AG08396 (cell line): ENCODE measurements at places on chromosomes 5 and 9.

DNA sequence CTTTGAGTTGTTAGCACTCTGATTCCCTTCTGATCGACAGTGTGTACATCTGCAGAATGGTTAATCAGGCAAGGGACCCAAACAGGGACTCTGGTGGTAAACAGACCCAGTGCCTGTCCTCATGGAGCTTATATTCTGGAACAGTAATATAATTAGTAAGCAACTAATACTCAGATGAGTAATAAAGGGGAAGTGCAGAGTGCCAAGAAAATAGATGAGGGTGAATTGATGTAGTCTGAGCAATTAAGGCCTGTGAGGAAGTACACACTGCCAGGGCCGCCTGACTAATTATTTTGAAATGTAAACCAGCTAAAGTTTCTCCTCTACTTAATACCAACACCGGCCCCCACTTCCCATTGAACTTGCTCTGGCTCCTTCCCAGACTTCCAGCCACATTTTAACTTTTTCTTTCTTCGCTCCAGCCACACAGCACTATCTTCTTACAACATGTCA, 4.2 kb downstream of the DHX29 start:
- peak; percentile 83 for DNase-seq

DNA sequence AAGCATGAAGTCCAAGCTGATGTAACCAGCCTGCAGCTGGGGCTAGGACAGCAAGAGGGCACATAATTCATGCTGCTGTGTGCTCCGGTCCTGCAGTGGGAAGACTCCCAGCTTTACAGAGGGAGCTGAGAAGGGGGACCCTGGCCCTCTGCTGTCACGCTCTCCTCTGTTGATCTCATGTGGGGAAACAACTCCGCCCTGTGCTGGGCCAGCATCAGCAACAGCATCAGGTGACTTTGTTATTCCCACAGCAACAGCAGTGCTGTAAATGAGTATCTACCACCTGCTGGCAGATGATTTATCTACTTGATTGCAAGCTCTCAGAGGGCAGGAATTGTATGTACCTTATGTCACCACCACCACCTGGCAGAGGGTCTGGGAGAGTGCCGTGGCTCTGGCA, 176.2 kb downstream of the COL23A1 start:
- DNase-seq: no peak

DNA sequence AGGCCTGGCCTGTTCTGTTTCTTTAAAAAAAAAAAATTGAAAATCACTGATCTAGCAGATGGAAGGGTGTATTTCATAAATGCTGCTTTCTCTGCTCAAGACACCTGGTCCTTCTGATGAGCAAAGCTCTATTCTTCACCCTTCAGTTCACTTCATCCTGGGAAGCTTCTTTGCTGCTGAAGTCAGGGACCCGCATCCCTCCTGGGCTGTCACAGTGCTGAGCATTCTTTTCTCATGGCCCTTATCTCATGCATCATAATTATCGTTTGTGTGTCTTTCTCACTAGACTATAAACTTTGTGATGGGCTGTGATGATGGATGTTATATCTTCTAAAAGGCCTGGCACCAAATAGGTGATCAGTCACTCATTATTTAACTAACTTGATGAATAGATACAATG, 461.0 kb downstream of the GADD45G start:
- DNase-seq: no peak

DNA sequence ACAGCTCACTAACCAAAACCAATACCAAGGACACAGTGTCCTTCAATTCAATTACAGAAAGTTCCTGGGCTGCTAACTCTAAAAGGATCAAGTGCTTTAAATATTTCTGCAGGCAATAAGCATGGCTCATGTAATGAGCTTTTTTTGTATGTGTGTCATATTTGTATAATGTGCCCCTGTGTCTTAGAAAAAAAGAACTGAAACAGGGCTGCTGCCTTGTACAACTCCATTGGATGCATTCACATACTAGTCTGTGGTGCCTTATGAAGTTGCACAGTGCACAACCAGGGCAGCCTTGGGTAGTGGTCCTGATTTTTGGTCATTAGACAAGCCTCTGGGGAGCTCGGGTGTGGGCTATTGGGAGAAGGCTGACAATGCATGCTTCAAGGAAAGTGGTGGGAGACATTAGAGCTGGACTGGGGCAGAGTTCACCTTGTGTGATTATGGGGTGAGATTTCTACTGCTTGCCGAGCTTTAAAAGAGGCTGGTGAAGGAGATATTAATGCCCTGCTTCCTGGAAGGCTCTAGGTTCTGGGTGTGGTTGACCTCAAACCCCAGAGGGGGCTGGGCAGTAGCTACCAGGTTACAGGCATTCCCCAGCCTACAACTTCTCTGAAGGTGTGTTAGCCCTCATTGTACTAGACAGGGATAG, 3.6 kb upstream of the CPEB4 start:
- DNase-seq: no peak

DNA sequence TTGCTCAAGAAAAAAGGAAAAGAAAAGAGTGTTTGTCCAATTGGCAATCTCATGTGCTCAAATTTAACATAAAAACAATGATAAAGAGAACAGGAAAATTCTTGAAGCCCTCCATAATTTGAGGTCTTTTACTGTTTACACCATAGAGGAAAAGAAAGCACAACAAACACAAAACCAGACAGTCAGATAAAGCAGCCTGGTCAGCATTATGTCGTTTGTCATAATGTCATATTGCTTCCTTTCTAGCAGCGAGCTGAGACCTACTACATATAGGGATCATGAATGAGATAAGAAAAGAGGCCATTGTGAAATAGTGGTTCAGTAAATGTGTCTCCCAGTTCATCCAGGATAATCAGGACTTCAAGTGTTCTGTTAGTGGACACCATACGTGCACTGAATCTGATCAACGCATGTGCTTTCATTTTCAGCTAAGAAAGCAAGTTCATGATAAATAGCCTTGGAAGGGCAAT, 64.7 kb upstream of the SELENOP start:
- DNase-seq: no peak

GRCh38 chr9:20618361-20618802, 3.9 kb downstream of the MLLT3 start:
- no peak for DNase-seq

DNA sequence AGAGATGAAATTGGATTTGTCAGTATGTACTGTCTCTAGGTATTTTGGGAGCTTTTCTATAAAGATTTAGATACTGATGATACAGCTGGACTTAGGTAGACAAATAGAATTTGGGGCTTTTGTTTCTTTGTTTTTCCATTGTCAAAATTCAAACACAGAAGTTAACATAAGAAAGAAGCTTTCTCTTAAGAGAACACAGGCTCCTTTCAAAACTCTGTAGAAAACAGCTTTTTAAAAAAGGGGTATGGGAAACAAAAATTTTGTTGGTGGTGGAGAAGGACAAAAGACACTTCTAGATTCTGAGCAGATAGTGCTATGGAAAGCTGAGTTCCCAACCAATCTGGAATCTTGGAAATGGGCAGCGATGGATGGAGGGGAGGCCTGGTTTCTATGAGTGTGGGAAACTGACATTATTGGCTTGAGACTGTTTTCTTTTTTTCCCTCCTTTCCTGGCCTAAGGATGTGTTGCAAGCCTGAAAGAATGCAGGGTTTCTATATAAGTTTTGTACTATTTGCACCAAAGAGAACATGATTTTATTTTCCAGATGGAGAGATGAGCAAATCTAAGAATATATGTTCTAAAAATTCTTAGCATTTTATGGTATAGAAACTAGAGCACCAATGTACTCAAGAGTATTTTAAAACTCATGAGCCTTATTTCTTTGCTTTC, 240.0 kb downstream of the PRR16 start:
- no peak for DNase-seq

DNA sequence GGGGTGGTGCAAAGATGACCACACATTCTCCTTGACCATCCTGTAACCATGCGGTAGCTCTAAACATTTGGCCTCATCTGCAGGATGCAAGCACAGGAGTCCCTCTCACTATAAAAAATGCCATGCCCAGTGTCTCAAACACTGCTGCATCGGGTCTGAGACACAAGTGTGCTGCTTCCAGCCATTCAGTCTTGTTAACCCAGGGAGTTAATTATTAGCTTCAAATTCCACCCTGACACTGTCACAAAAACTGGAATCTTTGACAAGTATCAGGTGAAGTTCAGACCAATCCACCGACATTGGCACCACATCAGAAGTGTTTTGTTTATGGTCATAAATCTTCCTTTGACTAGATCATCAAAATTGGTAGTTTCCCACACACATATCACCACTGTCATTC, 119.1 kb upstream of the RASEF start:
- no peak for DNase-seq

DNA sequence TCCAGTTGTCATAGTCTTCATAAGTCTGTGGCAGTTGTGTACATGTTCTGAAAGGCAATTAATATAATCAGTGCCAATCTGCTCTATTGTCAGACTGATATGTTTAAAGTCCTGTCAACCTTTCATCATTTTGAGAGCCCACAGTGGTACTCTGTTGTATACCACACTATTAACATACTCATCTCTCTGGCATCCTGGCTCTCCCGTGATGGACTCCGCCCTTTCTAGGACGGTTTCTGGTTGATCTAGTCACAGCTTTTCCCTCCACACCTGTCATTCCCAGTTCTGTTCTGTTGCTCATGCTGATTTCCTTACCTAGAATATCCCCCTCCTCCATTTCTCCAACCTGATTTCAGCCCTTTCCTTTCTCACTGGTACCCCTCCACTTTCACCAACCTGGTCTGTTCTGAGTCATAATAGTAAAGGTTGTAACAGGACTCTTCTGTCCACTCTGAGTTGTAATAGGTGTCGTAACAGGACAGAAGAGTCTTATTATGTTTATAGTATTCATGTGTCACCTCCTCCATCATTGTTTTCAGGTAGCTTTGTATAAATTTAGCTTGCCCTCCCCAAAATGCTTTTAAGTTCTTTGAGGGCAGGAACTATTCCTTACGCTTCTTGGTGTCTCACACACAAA, 4.1 kb downstream of the PTCD2 start:
- DNase-seq: no peak

GRCh38 chr5:8461543-8461942, 592.6 kb downstream of the MTRR start:
- no peak for DNase-seq

GRCh38 chr9:110443146-110443865, 105.6 kb upstream of the TXNDC8 start:
- peak; percentile 43 for DNase-seq

- DNase-seq: no peak
These were observed 174.0 kb downstream of the GDNF start for GRCh38 chr5:37665889-37666288.

- DNase-seq: no peak
These were observed 1.6 kb downstream of the FAM219A start for GRCh38 chr9:34456746-34457145.
